Stimulated activated CD4-positive, alpha-beta T cell treated with anti-CD3 and anti-CD28 coated beads, Interleukin-1b, Interleukin-23, amount 100 ng/mL, for 24 hours (primary cell): ENCODE measurements at places on chromosomes 5 and 9.

- no peak for DNase-seq
Measured at GRCh38 chr5:170104299-170104698, 1.4 kb upstream of the FOXI1 start.

- no peak for DNase-seq
Measured at GRCh38 chr9:3262826-3263529, 262.8 kb downstream of the RFX3 start.

DNA sequence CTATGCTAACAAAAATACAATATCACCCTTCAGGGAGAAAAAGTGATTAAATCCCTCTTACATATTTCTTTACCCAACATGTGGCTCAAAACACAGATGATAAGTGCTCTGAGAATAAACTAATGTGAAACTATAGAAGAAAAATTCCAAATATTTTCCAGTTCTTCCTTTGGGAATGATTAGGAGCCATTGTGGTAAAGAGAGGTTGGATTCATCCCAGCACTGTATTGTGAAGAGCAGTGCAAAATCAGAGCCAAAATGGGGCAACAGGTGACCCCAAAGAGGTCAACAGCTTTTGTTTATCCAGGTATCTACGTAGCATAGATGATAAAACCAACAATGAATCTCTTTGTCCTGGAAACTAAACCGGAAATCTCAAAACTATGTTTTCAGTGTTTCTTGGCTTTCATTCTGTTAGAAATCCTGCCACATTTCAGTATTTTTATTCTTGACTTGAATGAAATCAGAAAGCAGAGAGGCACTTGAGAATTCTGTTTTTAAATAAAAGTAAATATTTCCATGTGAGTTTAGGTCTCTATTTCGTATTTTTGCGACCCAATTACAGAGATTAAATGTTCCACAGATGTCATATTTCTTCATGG is 120.4 kb upstream of the FST start:
- no peak for DNase-seq

DNA sequence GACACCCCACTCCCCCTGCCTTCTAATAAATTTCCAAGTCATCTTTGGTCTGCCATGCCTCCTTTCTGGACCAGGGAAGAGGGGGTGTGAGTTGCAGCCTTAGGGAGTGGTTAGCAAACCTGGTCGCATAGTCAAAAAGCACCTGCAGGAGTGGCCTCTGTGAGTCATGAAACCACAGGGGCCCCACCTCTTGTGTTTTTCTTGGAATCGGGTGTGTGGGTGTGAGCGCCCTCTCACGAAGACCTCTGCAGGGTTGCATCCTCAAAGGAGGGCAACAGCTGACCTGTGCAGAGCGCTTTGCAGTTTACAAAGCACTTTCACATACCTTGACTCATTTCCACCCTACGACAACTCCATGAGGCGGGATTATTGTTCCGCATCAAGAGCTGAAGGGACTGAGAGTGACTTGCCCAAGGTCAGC is 36.8 kb upstream of the TEX48 start:
- DNase-seq = peak; percentile 89
